MV-4-11 (cell line): ENCODE measurements at places on chromosomes 16 and 17.
A peak's percentile ranks its signal among the peaks of the same experiment; 100 is the strongest.

DNA sequence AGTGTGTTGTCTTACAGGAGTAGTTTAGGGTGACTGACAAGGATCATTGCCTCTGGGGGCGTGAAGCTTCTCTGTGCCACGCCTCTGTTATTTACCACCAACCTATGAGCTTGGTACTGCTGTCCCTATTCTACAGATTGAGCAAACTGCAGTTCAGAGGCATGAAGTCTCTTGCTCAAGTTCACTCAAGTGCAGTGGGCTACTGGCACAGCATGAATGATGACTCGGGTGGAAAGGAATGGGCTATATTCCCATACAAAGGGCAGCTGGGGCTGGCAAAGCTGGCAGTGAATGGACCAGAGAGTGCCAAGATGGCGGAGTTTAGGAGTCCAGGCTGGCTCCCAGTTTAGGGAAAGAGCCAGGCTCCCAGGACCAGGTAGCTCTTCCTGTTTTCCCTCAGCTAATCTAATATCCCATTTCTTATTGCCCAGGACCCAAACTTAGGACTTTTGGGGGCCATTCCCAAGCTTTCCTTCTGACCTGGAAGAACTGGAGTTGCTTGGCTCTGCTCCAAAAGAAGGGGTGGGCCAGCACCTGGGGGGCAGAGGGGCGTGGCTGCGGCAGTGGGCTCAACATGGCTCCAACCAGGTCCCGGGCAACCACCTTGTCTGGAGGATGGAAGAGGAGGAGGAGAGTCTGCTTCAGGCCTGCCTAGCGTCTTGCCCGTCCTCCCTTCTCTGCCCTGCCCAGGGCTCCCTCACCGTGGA, 12.9 kb downstream of the PLK1 start:
- DNase-seq = peak; percentile 38

DNA sequence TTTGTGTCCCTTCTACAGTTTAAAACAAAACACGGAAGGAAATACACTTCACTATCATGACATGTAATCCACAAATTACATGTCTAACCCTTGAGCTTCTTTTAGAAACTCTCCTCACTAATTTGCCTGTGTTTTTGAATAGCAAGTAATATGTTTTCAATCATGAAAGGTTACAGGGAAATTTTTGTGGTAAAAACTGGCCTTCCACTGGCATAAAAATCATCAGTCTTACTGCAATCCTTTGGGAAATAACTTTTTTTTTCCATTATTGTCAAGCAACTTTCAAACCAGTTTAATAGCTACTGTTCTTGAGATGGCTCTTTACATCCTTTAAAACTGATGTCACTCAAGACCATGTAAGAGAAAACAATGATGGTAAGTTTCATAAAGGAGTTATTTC, 27.0 kb downstream of the MYO1D start:
- DNase-seq = no peak

GRCh38 chr17:17691468-17692263, 10.4 kb downstream of the RAI1 start:
- DNase-seq = no peak

DNA sequence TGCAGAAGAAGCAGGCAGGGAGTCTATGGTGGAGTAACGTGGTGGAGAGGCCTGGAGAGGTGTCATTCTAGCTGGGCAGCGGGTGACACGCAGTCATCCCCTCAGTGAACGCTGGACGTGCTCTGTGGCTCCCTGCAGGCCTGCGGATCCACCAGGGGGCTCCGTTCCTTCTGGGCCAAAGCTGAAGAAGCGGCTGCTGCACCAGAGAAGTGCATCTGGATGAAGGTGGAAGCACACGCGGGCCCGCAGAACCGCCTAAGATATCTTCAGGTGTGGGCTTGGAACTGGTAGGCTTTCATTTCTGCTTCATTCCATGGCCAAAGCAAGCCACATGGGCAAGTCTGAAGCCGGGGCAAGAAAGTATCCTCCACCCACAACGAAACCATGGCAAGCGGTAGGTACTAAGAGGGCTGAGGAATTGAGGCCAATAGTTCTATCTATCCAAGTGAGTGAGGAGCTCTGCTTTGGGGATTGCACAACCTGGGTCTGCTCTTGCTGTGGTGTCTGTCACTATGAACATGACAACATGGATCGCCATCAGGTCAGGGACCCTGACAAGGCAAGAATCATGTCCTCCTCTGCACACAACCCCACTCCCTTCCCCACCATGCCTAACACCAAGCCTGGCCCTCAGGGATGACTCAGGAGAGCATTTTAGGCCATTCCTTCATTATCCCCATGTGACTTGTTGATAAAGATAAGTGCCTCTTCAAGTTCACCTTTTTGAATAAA, 78.9 kb upstream of the FBXO47 start:
- no peak for DNase-seq

DNA sequence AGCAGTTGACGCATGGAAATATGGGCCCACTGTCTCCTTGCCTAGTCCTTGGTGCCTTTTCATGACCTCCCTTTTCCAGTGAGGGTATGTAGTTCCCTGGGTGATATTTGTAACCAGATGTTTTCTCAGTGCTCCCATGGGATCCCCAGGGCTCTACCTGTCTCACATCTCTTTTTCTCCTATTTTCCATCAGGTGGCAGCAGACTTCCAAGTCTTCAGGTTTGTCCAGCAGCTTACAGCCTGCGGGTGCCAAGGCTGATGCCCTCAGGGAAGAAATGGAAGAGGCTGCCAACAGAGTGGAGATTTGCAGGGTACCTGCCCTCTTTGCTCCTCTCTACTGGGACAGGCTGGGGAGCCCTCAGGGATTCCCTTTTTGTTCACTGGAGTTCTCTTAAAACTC, 89.1 kb downstream of the ELAC2 start:
- DNase-seq = no peak

DNA sequence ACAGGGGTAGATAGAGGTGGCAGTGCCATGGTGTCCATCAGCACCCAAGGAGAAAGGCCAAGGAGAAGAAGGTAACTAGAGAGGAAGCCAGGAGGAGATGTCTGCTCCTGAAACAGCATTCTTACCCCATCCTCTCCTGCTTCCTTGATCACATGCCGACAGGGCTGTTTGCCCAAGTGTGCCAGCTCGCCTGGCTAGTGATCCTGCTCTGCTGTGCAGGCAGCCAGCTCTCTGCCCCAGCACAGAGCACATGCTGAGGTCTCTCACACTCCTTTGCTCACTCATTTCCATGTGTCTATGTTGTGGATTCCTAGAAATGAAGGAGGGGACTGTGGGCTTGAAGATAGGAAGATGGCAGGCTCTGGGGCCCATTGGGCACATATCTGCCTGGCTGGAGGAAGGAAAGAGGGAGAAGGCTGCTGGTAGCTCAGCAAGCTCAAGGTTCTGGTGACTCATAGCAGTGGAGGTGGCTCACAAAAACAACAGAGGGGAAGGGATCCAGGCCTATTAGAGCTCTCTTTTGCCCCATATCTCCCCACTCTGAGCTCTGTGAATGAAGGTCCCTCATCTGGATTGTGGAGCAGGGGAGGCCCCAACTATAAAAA, 54.3 kb downstream of the NEUROD2 start:
- no peak for DNase-seq

- no peak for DNase-seq
Observed at GRCh38 chr16:78446992-78447563, 347.6 kb downstream of the WWOX start.

DNA sequence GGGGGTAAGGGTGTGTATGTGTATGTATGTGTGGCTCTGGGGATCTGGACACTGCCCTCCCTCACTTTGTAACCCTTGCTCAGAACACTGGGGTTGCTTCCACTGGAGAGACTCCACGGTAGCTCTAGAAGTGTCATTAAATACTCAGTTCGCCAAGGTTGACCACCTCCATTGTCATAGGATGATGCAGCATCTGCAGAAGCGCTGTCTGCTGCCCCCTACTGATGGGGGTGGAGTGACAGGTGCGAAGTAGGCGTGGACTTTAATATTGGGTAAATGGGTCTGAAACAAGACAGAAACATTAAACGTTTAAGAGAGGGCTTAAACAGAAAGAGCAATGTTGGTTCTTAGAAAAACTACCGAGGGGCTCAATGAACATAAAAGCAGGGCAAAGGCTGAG, 35.5 kb upstream of the STAC2 start:
- no peak for DNase-seq

DNA sequence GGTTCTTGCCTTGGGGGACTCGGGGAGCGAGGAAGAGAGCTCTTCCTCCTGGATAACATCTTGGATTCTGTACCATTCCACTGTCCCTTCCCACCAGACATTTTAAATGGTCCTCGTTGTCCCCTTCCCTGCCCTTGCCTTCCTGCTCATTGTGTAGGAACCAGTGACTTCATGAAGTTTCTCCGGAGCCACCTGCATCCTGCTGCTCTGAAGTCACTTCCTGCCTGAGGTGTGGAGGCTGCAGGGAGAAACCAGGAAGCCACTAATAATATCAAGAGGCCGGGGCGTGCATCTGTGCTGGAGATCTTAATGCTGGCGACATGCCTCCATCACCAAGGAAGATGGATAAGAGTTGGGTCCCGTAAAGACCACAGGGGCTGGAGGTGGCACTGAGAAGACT, 6.2 kb upstream of the SLC16A13 start:
- DNase-seq = no peak

DNA sequence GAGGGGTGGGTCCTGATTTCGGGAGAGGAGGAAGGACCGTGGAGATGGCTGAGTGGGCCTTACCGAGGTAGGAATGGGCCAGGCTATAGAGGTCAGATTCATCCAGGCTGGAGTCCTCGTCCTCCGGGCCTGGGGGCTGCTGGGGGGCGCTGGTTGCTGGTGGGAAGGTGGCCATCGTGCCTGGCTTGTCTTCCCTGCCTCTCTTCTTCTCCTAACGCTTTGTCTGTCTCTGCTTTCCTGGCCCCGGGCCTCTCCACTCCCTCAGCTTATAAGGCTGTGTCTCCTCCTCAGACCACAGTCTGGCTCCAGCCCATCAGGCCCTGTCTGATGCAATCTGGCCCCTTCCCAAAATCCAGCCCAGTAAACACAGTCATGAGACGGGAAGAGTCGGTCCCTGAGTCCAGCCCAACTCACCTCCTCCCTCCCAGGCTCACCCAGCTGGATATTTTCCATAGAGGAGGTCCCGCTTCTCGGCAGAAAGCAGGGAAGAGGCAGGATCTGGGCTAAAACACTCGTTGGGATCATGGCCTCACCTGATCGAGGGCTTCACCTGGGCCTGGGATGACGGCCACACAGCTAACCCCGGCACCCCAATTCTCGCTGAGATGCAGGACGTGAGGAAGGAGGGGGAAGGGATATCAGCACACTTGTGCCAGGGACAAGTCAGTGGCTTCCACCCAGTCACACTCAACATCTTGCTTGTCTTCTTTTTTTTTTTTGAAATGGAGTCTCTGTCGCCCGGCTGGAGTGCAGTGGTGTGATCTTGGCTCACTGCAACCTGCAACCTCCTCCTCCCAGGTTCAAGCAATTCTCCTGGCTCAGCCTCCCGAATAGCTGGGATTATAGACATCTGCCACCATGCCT, at the start of gene NUPR1:
Gene NUPR1, minus strand, starts transcription at position 242 of the 864 bp plus-strand sequence. Its CDS starts 67 bp downstream, at position 175.
- no peak for DNase-seq

GRCh38 chr17:68400404-68400735, 56.9 kb downstream of the WIPI1 start:
- no peak for DNase-seq

DNA sequence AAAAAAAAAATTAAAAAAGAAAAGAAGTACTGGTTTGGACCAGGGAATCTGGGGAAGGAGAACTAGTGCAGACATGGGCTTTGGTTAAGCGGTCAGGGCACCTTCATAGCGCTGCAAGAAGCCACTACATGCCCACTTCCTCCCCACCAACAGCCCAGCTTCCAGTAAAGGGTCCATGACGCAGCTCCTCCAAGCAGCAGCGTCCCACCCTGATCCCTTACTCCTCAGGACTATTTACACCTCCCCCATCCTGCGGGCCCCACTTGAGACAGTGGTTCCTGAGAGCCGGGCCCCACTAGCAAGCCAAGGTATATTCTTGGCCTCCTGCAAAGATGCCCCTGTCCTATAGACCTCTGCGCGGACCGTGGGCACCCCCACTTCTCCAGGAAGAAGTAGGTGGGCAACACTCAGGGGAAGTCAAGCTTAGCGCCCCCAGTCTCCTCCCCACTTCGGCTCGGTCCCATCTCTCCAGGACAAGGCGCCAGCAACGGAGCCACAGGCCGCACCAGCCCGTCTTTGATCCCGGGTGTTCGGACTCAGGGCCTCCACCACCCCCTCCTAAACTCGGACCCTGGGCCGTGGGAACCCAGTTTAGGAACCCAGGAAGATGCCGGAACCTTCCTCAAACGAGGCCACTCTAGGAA, 913 bp upstream of the PRR14 start:
- DNase-seq = peak; percentile 72

DNA sequence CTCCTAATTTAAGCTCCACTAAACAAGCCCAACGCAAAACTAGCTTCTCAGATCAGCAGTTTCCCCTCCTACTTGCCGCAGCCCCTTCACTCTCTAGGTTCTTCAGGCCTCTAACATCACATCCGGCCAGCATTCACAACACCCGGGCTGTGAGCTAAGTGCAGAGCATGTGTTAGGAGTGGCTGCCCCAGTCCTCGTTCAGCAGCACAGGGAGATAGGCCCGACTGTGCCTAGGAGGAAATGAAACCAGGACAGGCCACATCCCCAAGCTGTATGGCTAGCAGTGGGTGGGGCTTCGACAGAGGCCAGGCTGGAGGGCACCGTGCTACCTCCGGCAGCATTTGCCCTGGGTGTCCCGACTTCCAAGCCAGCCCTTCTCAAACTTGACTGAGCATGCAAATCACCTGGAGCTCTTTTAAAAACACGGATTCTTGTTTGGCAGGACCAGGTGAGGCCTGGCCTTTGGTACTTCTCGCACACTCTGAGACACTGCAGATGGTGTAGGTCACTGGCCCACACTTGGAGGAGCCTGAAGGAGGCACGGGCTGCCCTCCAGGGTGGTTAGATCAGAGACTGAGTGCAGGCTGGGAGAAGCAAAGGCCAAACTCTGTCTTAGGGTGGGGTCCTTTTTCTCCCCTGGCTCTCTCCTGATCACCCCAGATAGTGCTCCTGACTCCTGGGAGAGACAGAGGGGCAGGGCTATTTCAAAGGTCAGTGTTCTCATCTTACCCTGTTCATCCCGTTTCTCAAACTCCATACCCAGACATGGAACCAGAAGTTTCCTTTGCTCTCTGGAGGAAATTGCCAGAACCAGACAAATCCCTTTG, 202.0 kb downstream of the C16orf78 start:
- peak; percentile 97 for DNase-seq

DNA sequence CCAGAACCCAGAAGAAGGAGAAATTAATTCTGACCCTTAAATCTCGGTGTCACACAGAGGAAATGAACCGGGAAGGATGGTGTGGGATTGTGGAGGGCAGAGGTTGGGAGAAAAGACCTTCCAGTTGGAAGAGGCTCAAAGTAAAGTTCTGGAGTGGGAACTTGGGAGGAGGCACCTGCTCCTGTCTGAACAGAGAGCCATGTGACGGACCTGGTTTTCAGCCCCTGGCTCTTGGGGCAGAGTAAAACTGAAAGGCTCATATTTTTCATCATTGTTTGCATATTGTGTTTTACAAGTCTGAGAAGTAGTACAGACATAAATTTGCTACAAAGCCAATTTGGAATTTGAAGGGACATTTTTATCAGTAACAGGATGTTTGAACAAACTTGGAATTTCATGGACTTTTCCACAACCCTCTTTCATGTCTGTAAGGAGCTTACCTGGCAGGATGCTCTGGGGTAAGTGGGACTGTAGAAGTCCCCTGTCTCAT, 24.4 kb upstream of the SEC14L1 start:
- no peak for DNase-seq

- DNase-seq = no peak
Observed at GRCh38 chr16:51008607-51009006, 142.5 kb downstream of the SALL1 start.
